ENCODE measurements at places on chromosomes 11 and 22.

DNA sequence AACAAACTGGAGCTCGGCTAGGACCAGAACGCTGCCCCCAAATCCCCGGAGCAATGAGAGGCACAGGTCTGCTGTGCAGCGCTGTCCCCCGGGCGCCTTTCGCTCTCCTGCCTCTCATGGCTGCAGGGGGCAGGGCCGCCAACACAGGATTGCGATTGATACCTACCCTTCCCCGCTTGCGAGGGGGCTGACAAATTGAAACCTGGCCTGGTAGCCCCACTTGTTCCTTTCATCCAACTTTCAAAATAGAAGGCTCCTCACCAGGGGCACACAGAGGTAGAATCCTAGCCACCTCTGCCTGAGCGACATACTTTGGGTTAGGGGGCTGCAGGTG, 642 bp upstream of the CASTOR1 start:
- DNase-seq, result no peak

DNA sequence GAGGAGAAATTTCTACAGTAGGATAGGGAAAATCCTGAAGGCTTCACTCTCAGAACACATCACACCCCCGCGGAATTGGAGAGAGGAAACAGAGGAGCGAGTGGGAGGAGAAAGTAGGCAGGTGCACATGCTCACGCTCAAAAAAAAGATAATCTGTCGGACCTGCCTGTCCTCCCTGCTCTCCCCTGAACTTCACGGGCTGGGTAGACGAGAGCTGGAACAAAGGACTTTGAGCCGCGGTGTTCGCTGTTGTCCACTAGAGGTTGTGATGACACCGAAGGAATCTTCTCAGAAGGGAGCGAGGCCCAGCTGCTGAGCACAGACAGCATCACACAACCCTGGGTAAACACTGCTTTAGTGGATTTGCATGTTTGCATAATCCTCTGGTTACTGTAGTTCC, 5.0 kb downstream of the SEZ6L start:
- DNase-seq, result peak; percentile 3

DNA sequence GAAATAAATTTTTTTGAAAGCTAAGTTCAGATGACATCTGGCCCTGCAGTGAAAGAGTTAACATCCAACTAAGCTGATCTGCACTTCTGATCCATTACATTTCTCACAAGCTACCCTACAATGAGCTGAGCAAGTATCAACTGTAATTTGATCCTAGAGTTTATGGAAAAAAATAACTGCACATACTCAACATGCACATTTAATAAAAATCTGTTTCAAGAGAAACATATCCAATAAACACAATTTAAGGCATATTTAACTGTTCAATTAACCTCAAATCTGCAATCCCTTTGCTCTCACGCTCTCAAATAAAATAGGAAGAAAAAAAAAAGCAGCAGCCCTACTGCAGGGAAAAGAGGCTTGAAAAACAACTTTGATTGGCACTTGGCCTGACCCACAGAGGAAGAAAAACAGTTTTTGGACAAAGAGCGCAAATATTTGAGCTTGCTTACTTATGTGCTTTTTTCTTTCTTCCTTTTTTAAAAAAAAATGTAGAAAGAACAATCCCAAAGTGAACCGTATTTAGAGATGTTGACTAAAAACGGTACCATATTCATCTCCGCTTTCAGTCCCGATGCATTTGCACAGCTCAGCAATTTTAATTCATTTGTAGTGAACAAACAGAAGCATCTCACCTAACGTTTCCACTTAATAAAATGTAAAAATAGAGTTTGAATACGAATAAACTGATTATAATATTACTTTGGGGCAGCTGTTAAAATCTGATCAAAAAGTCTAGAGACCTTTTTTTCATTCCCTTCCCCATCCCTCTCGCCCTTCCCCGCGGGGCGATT, 1.6 kb downstream of the SESN3 start:
- peak; percentile 5 for DNase-seq

DNA sequence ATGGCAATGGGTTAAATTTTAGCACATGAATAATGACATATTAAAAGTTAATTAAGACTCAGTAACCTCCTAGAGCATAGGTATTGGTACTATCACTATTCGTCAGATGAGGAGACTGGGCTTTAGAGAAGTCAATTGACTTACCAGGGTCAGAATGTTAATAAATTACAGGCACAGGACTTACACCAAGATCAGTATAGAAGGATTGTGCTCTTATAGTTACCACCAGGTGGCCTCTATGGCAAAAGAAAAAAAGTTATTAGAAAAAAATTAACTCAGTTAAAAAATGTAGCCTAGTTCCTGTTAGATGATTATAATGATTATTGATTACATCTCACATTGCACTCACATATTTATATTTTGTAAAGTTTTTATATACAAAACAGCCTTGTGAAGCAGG, 1163.7 kb downstream of the FAM181B start:
- DNase-seq, result peak; percentile 2

DNA sequence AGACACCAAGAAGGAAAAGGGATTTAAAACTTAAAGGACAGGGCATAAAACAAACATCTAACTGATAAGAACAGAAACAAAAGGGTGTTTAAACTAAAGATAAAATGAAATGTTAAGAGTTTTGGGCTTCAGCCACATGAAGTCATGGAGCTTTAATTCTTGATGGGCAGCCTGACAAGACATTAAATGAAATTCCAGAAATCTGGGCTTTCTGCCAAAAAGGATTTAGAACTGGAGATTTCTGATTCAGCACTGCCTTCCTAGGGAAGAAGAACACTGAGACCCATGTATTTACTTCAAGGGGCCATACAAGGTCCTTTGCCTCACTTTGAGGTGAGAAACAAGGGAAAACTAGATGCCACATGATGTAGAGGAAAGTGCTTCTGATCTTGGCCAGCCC, 355.9 kb upstream of the RAG2 start:
- DNase-seq, result no peak

- no peak for DNase-seq
These were observed 9.7 kb downstream of the OR5AN1 start for GRCh38 chr11:59368238-59369022.

GRCh38 chr11:10990160-10990559, 132.3 kb upstream of the ZBED5 start:
- no peak for DNase-seq

DNA sequence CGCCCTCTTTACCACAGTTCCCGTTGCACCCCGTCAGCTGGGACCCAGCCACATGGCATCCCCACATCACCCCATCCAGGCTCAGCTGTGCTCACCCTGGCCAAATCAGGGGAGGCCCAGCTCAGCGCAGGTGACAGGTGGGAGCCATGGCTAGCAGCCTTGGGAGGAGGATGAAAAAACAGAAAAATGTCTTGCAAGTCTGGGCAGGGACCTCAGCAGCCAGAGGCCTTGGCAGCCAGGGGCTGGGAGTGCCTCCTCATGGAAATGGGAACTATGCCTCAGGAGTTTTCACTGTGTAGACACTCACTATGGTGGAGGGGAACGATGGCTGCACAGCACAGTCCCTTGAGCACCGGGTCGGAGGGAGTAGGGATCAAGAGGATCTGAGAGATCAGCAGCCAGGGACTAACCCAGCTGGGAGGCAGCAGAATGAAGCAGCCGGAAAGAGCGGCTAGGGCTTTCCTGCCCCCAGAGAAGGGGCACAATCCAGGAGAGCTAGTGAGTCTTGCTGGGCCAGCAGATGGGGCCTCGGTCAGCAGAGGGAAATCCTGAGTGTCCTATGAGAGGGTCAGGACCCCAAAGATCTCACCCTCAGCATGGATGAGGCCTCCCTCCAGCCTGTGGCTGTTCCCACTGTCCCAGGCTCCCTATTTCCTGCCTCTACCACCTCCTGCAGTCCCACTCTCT, 6.2 kb upstream of the FTH1 start:
- DNase-seq, result no peak

- DNase-seq, result no peak
These were observed 5.1 kb upstream of the DCHS1 start for GRCh38 chr11:6660712-6661111.

DNA sequence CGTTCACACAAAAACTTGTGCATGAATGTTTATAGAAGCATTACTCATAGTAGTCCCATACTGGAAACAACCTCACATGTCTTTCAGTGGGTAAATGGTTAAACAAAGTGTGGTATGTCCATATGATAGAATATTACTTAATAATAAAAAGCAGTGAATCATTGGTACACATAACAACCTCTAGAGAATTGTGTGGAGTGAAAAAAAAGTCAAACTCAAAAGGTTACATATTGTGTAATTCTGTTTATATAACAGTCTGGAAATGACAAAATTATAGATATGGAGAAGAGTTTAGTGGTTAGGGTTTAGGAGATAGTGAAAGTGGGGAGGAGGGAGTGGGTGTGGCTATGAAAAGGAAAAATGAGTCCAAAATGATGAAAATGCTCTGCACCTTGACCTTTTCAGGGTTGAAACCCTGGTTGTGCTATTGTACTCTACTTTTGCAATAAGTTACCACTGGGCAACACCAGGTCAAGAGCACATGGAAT, 243.4 kb upstream of the DDI1 start:
- peak; percentile 4 for DNase-seq

- DNase-seq, result no peak
These were observed 87.1 kb upstream of the LINC01488 start for GRCh38 chr11:69394234-69394868.

DNA sequence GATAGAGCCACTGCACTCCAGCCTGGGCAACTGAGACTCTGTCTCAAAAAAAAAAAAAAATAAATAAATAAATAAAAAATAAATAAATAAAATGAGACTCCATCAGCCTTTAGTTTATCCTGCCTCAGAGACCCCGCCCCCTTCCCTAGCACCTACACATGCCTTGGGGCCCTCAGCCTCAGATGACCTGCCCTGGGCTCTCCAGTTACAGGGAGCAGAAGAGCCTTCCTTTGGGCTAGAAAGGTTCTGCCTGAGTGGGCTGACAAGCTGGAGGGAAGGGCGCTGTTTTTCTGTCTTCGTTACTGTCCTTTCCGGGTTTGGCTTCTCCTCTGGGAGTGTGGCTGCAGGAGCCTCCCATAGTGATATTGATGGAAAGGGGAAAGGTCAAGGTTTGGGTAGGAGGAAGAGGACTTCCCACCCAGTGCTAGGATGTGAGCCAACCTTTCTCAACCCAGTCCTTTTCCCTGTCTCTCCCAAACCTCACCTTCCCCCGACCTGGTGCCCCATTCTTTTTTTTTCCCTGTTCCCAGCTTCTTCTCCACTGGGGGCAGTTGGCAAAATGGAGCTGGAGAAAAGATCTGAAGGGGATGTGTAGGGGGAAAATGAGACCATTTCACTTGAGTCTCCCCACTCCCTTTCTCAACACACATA, 1.5 kb upstream of the SF3B2 start:
- no peak for DNase-seq

DNA sequence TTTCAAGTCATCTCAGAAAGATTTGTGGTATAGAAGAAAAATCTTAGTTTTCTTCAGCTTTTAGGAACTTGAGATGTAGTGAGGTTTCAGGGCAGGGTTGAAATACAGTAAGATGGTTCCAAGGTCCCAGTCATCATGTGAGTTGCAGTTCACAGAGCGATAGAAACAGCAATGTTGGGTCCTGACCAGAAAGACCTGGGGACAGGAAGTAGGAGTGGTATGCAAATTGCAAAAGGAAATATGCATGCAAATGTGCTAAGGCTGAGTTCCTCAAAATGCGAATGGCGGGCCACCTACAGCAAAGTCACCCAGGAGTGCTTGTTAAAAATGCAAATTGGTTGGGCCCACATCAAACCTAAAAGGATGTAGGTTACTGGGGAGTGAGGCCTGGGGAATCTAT, 1032.7 kb upstream of the TENM4 start:
- no peak for DNase-seq

DNA sequence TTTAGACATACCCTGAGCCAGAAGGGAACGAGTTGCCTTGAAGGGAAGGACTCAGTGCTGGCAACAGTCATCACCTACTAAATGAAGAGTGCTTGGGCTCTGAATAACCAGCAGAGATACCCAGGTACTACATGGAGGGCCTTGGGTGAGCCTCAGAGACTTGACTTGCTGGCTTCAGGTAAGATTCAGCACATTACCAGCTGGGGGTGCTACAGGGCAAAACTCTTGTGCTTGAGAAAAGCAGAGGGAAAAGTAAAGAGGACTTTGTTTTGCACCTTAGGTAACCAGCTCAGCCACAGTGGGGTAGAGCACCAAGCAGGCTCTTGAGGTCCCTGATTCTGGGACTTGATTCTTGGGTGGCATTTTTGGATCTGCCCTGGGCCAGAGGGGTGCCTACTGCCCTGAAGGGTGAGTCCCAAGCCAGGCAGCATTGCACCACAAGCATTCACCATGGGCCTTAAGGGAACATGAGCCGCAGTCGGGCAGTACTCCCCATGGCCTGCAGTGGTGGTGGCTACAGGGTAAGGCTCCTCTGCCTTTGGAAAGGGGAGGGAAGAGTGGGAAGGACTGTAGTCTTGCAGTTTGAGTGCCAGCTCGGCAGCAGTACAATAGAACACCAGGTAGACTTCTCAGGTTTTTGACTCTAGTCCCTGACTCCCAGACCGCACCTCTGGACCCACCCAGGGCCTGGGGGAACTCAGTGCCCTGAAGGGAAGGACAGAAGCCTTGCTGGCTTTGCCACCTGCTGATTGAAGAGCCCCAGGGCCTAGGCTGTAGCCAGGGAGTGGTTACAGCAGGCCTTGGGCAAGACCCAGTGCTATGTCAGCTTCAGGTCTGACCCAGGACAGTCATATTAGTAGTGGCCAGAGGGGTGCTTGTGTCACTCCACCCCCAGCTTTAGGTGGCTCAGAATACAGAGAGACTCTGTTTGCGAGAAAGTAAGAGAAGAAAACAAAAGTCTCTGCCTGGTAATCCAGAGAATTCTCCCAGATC, 22.7 kb upstream of the PLEKHA7 start:
- DNase-seq, result no peak

DNA sequence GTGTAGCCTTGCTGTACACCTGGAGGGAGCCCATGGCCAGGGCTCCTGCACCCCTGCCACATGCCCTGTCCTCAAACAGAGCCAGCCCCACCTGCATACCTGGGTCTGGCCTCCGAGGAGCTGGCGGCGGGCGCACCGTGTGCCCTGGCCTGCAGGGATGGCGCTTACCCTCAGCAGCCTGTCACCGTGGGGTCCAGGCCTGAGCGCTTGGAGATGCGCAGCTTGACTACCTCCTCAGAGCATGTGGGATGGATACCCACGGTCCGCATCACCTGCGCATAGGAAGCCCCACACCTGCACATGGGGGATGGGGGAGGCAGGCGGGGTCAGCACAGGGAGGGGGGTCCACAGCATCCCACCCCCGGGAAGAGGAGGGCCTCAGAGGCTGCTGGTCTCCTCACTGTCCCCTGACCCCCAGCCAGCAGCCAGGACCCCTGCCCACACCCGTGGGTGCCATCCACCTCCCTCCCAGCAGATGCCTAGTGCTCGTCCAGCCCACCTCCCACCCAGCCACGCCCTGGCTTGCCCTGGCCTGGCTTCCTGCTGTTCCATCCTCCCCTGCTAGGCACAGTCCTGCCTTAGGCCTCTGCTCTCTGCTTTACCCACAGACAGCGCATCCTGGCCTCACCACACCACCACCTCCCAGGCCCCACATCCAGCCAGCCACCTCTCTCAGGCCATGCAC, 22.4 kb upstream of the GNB1L start:
- DNase-seq, result no peak

GRCh38 chr11:6557761-6558674, 45.4 kb downstream of the RRP8 start:
- no peak for DNase-seq

- DNase-seq, result peak; percentile 65
These were observed 6.1 kb upstream of the CD82 start for GRCh38 chr11:44559207-44559939.

GRCh38 chr11:45025716-45026492, 75.2 kb upstream of the TP53I11 start:
- DNase-seq, result peak; percentile 56

GRCh38 chr11:32472226-32472625, 36.9 kb upstream of the WT1 start:
- no peak for DNase-seq
